ENCODE measurements at places on chromosomes 13 and 19.

- no peak for DNase-seq
These were observed 5.9 kb upstream of the GDF15 start for GRCh38 chr19:18379803-18380747.

GRCh38 chr19:10018786-10019185, 5.5 kb downstream of the RDH8 start:
- DNase-seq: peak; percentile 39

DNA sequence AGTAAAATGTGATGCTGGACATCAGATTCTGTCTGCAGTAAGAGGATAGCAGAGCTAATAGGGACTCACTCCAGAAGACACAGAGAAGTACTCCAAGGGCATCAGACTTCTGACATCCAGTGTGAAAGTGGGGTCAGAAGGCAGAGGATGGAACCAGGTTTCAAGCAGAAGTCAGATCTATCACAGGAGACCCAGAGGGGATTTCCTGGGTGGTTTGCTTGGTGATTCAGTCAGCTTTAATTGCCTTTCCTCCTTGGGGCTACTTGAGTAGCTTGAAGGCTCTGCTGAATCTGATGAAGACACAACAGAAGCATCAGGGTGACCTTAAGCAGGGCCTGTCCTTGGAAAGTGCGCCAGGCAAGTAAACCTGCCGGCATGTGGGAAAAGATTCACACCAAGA, 300.6 kb downstream of the COG6 start:
- DNase-seq: no peak

DNA sequence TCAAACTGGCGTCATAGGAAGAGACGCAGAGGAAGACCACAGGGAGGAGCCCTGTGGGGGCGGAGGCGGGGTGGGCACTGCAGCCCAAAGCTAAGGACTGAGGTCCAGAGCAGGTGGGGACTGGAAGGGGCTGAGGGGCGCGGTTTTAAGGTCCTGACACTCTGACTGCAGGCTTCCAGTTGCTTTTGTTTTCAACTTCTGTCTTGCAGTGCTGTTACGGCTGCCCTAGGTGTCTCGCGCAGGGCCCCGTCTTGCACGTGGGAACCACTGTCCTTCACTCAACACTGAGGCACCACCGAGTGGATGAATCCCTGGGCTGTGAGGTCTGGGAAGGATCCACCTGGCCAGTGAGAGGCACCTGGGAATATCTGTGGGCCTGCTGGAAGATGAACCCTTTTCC, 76.0 kb downstream of the TEX29 start:
- no peak for DNase-seq

- DNase-seq: no peak
These were observed 365.7 kb downstream of the KCNRG start for GRCh38 chr13:50380905-50381304.

DNA sequence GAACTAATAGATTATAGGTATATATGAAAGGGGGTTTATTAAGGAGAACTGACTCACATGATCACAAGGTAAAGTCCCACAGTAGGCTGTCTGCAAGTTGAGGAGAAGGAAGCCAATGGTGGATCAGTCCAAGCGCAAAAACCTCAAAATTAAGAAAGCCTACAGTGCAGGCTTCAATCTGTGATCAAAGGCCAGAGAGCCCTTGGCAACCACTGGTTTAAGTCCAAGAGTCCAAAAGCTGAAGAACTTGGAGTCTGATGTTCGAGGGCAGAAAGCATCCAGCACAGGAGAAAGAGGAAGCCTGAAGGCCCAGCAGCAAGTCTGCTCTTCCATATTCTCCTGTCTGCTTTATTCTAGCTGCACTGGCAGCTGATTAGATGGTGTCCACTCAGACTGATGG, 721.3 kb upstream of the PCDH9 start:
- DNase-seq: no peak

GRCh38 chr19:46714444-46715106, 2.3 kb downstream of the PRKD2 start:
- DNase-seq: no peak

GRCh38 chr13:80278706-80279105, 62.2 kb downstream of the SPRY2 start:
- DNase-seq: no peak

GRCh38 chr13:50320271-50320862, 305.1 kb downstream of the KCNRG start:
- no peak for DNase-seq

DNA sequence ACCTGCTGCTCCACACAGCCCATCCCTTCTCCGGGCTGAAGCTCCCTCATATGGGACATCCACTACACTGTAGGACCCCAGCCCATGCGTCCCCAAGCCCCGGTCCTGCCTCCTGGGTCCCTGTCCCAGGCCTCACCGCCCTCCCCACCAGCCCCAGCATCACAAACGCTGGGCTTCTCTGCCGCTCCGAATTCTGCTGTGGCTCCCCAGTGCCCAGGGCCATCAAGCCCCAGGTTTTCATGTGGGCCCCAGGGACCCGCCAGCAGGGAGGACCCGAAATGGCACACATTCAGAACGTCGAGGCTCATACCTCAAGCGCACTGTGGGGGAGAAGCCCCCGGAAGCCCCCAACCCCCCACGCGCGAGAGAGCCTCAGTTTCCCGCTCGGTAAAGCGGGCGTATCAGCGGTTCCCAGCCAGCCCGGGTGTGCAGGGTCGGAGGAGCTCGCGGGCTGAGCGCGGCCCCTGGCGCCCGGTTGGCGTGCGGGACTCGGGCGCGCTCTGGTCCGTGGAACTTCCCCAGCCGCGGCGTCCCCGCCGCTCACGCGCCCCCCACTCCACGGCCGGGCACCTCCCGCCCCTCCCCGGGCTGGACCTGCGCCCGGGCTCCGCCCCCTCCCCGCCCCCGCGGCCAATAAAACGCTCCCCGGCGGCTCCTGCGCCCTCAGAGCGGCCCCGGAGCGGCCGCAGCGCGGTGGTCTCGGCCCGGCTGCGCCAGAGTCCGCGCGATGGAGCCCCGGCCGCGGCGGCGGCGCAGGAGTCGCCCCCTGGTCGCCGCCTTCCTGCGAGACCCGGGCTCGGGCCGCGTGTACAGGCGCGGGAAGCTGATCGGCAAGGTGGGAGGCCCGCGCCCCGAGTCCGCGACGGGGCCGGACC, at the start of gene PLK5:
Gene PLK5 (plus strand): TSS at position 666 of the 875 bp plus-strand sequence. CDS start 2,920 bp downstream, outside the sequence.
- DNase-seq: no peak

DNA sequence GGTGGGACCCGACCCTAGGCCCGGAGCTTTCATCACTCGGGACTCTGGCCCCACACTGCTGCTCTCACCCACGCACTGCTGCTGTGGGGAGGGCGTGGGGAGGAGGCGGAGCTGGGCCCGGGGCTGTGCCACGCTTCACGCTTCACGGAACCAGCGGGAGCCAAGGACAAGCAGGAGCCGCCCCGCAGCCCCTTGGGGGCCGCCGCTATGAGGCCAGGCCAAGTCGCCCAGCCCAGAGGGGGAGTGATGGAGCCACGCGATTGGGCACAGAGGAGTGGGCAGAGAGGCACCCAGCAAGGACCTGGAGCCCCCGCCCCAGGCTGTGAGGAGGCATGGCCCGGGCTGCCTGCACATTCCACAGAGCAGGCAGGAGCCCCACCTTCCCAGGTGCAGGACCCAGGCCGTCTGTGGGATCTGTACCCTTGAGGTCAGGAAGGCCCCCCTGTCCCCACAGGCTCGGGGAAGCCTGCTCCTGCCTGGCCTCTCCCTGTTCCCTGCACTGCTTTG, 10.2 kb upstream of the SUPT20H start:
- no peak for DNase-seq

GRCh38 chr13:45775401-45775963, 73.4 kb downstream of the CBY2 start:
- no peak for DNase-seq

DNA sequence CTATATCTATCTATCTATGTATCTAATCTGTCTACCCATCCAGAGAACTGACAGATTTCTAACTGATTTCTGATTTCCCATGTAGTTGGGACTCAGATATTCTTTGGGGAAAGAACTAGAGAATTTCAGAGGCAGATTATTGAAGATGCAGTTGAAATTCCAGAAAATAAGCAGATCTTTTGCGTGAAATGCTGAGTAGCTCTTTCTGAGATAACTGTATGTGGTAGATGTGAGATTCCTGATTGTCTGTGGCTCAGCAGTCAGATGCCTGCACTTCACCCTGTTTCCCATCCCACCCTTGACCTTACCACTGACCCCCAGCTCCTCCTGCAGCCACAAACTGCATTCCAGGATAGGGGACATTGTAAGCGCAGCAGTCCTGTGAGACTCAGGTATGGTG, 61.5 kb downstream of the DGKH start:
- DNase-seq: no peak

GRCh38 chr13:74450964-74451363, 316.8 kb upstream of the KLF12 start:
- no peak for DNase-seq

DNA sequence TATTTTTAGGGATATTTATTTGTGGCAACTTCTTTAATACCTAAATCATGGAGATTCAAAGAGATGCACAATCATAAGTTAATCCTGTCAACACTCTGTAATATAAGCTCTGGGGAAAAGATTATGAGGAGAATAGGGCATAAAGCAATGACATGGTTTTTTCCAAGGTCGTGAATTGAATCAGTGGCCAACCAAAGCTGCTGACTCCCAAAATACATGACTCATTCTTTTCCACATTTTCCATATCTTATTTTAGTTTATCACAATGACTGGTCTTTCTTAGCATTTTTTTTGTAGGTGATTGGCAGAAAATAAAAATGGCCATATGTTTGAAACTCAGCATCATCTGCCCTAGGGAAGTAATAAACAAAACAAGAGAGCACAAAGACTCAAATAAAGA, 28.5 kb upstream of the RBM26 start:
- no peak for DNase-seq

DNA sequence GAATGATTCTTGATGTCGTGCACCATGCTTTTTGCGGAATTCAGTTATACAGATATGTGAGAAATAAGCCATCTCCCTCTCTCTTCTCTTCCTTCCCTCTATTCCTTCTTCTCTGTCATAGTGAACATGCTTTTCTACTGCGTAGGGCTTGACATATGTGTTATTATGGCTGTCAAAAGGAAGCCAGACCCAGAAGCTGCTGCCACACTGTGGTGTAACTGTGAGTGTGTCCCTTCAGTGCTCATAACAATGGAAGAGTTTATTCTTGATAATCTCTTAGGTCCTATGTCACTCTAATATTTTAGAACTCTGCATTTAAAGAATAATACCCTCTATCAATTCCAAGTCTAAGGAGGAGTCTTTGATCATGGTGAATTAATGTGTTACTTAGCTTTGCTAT, 208.9 kb upstream of the TMTC4 start:
- DNase-seq: no peak

- no peak for DNase-seq
These were observed 1716.5 kb upstream of the SLC10A2 start for GRCh38 chr13:104782741-104783140.

GRCh38 chr19:29370276-29370675, 155.5 kb upstream of the VSTM2B start:
- DNase-seq: no peak

GRCh38 chr13:35593651-35594050, 117.2 kb upstream of the MAB21L1 start:
- no peak for DNase-seq

DNA sequence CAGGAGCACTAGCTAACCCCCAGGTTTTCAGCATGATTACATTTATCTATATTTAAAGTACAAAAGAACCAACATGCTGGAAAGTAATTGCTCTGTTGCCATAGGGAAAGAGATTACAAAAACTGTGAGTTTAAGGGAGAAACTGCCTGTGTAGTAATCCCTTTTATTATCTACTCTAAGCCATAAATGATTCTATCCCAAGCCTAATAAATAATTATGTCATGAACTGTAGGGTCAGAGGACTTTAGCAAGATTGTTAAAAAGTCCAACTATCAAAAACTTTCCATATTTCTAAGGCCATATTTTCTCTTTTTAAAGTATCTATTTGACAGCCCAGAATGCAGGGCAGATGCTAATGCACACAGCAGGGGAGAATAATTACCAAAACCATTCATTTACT, 573.8 kb upstream of the MIR17HG start:
- DNase-seq: no peak

- no peak for DNase-seq
These were observed 263.5 kb downstream of the GPC5 start for GRCh38 chr13:91661692-91662490.

DNA sequence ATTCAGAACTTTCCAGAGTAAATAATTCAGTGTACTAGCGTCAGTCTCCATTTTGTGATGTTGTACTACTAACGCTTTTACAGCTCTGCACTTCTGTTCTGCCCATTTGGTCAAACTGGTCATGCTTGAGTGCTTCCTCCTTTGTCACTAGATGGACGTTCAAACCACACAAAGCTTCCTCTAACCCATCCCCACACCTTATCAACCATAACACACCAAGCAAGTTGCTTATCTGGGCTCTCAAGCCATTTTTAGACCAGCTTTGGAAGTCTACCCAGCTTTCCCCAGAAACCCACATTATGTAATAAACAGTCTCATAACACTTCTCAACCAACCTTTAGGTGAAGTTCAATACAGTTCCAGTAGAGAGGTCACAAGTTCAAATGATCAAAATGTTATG, 2.3 kb upstream of the ZNF347 start:
- DNase-seq: no peak

GRCh38 chr19:11581740-11582139, 4.3 kb upstream of the ACP5 start:
- no peak for DNase-seq

GRCh38 chr19:2050991-2051772, at the start of gene MKNK2:
Gene MKNK2, minus strand, starts transcription at chr19:2051244. Its CDS starts 393 bp downstream, at chr19:2050851.
- peak; percentile 97 for DNase-seq

DNA sequence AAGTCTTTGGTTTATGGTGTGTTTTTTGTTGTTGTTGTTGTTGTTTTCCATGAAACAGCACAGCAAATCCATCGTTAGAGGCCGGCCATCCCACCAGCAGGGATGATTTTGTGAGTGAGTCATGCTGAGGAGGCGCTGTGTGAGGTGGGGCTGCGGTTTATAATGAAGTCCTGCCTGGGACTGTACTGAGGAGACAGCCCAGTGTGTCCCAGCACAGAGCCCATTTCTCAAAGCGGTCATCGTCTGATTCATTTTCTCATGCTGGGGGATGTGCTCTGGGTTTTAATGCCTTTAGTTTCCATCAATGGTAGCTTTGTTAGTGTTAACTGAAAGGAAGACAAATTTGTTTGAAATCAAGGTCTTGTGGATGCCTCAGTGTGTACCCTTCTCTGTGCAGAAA, 129.3 kb upstream of the SERP2 start:
- no peak for DNase-seq

GRCh38 chr19:1259206-1259875, 9.8 kb upstream of the CIRBP start:
- no peak for DNase-seq

DNA sequence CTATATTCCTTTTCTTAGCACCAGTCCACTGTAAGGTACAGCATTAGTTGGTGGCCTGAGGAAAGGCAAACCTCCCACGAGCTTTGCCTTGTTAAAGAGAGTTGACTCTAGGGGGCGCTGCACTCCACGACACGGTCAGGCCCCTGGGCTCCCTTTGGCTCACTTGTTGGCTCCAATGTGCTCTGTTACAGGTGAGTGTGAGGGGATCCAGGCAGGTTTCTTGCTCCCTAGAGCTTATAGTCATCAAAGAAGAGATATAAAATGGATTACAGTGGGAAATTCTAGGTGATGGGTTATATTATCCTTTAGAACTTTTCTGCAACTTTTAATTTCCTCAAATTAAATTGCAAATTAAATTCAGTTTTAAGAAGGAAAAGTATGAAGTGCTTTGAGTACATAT, 3.7 kb downstream of the WDR87 start:
- no peak for DNase-seq

Data from chondrocyte (in vitro differentiated cells).